HuH-7.5 (cell line): ENCODE measurements at places on chromosomes 4 and X.

DNA sequence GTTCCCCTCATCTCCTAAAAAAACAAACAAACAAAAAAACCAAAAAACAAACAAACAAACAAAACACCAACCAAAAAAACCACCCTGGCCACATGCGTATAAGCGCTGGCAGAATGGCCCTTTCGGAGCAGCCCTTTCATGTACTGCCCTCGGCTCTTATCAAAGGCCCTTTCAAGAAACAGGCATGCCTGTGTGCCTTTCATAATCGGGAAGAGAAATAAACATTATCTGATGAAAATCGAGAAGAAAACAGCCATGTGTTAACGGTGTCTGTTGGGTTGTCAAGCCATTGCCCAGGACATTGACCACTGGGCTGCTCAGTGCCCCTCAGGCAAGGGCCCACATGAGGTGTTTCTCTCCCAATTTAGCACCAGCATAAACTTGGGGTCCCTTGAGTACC is 68.3 kb downstream of the PJA1 start:
- no peak for DNase-seq

- DNase-seq: no peak
Observed at GRCh38 chrX:40095583-40096394, 2.0 kb downstream of the BCOR start.

GRCh38 chr4:156252358-156252921 is 298.8 kb upstream of the CTSO start:
- no peak for DNase-seq

DNA sequence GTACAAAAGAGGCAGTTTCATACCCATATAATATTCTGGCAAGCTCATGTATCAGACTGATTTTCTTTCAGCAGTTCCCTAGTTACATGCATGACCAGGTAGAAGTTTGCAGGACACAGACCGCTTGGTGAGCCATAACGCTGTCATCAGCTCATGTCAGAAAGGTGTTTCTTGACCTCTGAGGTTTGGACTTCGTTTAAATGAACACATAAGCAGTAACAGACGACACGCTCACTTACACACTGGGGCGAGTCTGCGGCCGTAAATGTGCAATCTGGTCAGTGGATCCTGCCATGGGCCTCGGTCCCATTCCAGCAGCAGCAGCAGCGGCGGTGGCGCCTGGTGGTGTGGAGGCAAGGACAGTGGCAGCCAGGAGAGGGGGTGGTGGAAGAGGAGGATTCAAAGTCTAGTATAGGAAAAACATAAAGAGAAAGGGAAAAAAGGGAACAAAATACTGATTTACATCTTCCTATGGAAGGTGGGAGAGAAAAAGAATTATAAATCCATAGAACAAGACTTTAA is 111.9 kb upstream of the CBR4 start:
- no peak for DNase-seq

DNA sequence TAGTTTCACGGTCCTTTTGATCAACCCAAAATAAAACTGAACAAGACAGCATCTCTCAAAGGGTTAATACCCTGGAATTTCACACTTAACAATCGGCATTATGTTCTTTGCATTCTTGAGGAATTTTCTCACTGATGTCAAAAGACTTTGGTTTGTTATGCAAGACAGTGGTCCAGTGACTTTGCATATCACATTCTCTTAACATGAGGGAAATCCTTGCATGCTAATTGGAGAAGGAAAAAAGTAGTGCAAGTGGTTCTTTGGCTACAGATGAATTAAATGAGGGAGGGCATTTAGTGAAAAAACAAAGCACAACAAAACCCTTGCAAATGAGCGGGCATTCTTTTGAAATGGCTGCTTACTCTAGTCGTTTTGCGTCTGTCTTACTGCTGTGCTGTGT is 105.1 kb upstream of the LIMCH1 start:
- no peak for DNase-seq

GRCh38 chr4:610411-611261 is 14.7 kb upstream of the PDE6B start:
- DNase-seq: no peak

DNA sequence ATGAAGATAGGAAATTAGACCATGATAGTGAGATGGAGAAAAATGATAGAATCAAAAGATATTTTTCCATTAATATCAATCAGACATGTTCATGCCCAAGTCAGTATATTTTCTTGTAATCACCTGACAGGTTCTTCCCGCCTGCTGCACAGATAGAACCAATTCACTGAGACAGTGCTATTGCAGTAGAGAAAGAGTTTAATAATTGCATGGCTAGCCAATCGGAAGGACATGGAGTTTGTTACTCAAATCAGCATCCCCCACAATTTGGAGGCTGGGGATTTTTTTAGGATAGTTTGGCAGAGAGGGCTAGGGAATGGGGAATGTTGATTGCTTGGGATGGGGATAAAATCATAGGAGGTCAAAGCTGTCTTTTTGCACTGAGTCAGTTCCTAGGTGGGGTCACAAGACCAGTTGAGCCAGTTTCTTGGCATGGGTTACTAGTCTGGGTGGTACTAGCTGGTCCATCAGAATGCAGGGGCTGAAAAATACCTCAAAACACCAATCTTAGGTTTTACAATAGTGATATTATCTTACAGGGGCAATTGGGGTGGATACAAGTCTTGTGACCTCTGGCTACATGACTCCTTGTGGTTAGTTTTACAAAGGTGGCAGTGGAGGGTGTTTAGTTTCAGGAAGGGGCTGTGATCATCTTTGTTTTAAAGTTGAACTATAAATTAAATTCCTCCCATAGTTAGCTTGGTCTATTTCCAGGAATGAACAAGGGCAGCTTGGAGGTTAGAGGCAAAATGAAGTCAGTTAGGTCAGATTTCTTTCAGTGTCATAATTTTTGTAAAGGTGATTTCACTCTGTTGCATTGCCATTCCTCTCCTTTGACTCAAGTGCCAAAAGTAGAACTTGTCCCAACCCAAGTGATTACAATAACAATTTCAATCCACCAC is 100.3 kb upstream of the PDE5A start:
- DNase-seq: no peak

DNA sequence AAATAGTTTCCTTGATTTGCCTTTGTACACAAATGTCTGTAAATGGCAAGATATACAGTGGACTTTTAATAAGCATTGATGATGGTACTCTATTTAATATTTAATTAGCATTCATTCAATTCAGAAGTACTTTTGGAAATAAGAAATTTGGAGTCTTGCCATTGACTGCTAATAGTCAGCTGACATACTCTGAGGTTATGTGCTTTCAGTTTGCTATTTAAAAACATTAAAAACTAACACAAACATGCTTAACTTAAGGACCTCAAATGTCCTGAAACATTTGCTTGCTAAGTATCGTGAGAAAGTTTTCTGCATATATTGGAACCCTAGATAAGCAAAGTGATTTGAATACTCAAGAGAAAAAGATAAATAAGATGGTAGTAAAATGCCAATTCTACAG is 64.6 kb downstream of the REELD1 start:
- no peak for DNase-seq

DNA sequence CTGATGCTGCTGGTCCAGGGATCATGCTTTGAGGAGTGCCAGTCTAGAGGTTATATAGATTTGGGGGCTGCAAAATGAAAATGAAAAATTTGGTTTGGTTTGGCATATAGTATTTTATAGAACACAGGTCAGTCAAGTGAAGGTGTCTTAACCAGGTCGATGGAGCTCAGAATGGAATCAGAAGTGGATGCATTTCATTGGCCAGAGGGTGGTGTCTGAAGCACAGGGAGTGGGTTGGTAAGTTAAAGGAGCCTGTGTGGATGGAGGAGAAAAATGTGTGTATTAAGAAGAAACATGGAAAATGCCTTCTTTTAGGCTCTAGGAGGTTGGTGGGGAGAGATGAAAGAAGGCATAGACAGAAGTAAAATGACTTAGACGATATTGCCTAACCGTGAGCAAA is 8.6 kb downstream of the GALNT7 start:
- DNase-seq: no peak

DNA sequence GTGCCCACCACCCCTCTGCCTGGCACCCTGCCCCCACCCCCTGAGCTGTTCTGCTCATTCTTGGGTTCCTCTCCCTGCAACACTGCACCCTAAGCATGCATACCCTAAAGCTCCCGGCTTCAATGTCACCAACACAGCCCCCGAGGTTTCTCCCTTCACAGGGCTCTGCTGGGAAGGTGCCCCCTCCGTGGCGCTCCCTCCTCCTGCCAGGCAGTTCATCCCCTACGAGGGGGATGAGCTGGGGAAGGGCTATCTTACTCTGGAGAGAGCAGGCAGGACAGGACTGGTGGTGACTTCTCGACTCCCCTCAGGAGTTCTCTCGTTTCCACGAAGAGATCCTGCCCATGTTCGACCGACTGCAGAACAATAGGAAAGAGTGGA is 6.5 kb downstream of the ATP5ME start:
- DNase-seq: no peak

- no peak for DNase-seq
Observed at GRCh38 chr4:79292008-79292407, 33.9 kb downstream of the NAA11 start.

DNA sequence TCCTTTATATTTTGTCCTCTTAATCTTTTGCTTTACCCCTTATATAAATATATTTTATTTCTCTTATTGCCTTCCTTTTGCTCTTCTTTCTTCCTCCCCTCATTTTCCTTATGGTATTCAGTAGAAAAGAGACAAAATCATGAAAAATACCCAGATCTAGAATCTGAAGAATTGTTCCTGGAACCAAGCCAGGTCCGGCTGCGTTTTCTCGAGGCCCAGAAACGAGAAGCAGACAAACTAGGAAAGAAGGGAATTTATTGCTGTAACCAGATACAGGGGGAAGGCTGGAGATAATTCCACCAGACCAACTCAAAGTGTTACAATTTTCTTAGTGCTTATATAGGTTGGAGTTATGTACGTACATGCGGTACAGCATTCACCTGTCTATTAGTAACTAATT is 328.7 kb downstream of the GABRG1 start:
- no peak for DNase-seq

DNA sequence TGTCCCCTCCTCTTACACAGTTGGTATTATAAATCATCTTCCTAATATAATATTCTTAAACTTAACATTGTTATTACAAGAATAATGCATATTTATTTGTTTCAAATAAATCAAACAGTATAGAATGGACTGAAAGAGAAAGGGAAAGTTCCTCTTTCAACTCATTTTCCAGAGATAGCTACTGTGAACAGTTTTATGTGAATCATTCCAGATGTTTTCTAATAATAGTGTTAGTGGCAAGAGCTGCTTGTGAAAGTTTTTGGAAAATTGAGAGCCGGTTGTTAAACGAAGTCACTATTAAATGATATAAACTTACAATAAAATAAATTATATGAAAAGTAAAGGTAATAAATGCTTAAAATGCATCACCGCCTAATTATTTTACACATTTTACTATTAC is 14.6 kb downstream of the TMSB4X start:
- no peak for DNase-seq

- DNase-seq: peak; percentile 57
Observed at GRCh38 chr4:88523325-88524129, at the start of gene PYURF. TSS of gene PYURF (minus strand) at chr4:88523776. CDS start at chr4:88523700, 76 bp downstream.

DNA sequence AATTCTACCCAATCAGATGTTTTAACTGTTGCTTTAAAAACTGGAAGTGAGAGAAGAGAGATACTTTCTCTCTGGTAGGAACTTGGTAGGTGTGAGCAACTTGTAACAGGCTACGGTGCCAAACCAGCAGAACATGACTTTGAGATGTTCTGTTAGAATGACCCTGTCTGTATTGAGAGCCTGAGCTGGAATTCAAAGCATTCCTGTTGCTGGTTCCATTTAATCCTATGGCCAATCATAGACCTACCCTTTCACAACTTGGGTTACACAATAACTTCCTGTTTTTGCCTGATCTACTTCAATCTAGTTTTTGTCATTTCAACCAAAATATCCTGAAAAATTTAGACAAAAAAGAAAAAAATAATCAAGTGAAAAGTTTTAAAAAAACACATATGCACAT is 1.7 kb upstream of the PRRG1 start:
- DNase-seq: no peak

GRCh38 chr4:26288355-26288909 is 32.4 kb upstream of the RBPJ start:
- DNase-seq: no peak

DNA sequence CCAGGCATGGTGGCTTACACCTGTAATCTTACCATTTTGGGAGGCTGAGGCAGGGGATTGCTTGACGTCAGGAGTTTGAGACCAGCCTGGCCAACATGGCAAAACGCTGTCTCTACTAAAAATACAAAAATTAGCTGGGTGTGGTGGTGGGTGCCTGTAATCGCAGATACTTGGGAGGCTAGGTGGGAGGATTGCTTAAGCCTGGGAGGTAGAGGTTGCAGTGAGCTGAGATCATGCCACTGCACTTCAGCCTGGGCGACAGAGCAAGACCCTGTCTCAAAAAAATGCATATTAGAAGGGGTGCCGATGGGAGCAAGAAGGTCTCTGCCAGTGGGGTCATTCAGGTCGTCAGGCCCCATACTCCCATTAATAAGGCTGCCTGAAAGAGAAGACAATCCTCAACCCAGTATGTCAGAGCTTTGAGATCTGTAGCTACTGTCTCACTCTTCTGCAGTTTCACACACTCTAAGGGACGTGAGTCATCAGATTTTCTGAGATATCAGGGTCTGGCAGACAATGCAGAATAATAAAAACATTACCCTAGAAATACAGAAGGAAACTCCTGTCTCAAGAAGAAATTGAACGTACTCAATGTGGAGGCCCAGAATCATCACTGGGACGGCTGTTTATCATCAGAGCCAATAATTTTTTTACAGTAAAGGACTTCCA is 176.7 kb upstream of the FAT1 start:
- DNase-seq: no peak

DNA sequence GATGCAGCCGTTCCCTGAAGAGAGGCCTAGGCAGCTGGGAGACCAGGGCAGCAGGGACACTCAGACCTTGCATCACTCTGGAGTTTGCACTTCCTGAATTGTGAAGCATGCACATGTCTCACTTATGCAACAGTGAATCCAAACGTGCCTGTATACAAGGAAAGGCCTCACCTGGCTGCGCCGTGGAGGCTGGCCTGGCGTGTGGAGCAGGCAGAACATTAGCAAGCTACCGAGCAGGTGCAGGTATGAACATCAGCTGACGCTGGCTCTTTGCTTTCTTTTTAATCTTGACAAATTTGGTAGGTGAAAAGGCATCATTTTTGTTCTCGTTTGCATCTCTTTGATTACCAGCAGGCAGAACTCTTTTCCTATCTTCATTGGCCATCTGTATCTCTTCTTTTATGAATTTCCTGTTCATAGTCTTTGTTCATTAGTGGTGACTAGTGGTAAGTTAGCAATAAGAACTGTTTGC is 37.1 kb upstream of the IRAK1 start:
- peak; percentile 37 for DNase-seq

DNA sequence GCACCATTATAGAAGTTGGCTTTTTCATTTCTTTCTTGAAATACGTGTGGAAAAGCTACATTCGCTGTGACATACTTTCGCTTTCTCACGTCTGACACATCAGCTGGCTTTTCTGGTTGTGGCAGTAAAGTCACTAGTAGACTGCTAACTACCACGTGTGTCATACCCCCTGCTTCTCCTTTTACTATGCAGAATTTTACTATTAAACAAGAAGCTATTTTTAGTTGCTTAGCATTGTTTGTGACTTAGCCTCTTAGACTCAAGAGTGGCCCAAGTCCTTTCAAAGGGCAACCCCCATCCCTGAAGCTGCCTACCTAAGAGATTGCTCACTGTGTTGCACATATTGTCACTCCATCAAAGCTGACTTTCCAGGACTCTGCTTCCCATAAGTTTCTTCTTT is 2.1 kb upstream of the IL2 start:
- no peak for DNase-seq

- no peak for DNase-seq
Observed at GRCh38 chr4:187937557-187937956, 58.0 kb upstream of the ZFP42 start.
